AG04450 (cell line): ENCODE measurements at places on chromosomes 4 and X. TPM values are rescaled to one million over a fixed set of nuclear protein-coding genes. Genes with fewer than 3 reads are reported as not detected.

Gene PAGE2B
- polyA plus RNA-seq, result not detected in 2 replicates

DNA sequence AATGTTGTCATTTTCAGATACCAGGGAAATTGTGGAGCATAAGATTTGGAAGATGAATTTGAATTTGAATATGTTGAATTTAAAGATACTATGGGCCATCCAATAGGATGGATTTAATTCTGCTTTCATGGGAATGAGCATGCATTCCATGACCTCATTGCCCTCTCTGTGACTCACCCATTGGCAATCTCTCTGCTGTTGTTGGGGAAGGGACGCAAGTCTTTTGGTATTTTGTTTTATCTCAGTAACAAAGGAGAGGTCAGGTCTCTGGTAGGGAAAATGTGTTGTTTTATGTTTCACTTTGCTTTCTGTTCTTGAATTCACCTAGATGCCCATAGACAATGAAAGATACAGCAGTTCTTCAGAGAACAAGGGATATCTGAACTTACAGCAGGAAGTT lies 42.1 kb upstream of the MAGEA4 start:
- peak; percentile 55 for DNase-seq

- DNase-seq, result no peak
These were observed 49.1 kb downstream of the DHRSX start for GRCh38 chrX:2451501-2452316.

GRCh38 chr4:150668824-150669223 lies 86.9 kb downstream of the MAB21L2 start:
- DNase-seq, result no peak

GRCh38 chr4:88993246-88993645 lies 63.7 kb downstream of the FAM13A start:
- no peak for DNase-seq
